ENCODE measurements at places on chromosomes 6 and 20. TPM values are rescaled to one million over a fixed set of nuclear protein-coding genes. Genes with fewer than 3 reads are reported as not detected.

GRCh38 chr6:94510877-94511276 lies 1066.5 kb upstream of the MANEA start:
- DNase-seq, result peak; percentile 55

GRCh38 chr6:52517502-52518278 lies 59.2 kb downstream of the TRAM2 start:
- DNase-seq, result peak; percentile 90

DNA sequence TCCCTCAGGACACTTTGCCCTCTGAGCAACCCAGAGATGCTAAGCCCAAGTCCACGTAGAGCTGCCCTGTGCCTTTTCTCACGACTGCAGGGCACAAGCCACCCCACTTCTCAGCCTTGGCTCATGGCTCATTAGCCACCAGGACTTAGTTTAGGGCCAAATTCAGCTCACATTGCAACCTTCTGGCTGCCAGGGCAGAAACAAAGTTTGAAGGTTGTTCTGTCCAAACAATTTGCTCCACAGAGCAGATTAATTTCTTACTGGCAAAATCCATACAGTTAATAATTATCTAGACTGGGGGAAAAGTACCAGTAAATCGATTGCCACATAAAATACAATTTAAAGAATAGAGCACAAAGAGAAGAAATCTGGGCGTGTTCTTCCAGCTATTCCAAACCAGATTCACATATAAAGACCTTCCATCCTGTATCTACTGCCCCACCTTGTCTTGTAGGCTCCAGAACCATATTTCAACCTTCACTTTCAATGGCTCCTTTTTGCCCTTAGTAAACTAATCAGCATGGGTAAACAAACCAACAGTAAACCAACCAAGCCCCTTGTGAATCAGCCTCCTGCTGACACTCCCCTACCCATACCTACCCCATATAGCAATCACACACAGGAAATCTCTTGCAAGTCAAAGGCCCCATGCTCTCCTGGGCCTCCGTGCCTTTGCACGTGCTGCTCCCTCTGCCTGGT lies 101.9 kb downstream of the QRSL1 start:
- DNase-seq, result no peak

DNA sequence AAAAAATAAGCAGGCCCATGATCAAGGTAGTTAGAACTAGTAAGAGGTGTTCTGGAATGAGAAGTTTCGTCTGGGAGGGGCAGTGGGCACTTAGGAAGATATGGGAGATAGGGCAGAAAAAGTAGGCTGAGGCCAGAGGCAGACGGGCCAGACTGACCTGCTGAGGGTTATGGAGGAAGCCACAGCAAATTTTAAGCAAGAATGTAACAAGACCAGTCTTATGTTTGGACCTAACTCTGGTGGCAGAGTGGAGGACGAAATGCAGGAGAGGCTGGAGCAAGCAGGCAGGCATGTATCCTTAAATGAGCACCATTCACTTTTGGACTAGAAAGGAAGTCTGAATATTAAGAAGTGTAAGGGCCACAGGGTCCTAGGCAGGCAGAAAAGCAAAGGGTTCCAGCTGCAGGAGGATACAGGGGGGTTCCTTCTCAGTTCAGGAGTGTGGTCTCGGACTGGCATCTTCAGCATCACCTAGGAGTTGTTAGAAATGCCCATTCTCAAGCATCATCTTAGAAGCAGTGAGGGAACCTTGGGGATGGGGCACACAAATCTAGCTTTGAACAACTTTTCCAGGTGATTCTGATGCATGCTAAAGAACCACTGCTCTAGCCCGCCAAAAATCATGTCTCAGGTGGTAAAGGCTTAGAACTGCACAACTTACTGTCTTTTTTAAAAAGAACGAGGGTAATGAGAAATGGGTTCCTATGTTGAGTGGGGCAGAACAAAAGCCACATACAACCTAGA lies 1.7 kb upstream of the DSTN start:
- no peak for DNase-seq

- DNase-seq, result no peak
Observed at GRCh38 chr6:127570739-127571389, 6.1 kb upstream of the C6orf58 start.

DNA sequence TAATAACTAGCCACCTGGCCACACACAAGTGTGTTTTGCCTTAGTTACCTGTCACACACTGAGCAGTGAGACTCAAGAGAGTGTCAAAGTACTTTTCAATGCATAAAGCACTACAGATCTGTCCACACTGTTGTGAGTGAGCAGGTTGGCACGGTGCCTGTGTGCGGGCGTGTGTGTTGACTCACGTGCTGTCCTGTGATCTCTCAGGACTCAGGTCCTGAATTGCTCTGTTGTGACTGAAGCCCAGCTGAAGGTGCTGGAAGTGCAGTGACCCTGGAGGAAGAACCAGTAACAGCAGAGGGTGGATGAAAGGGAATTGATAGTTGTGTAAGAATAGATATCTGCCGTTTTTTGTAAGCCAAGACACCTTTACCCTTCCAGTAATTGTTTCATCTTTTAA lies 18.3 kb downstream of the SLC16A10 start:
- peak; percentile 81 for DNase-seq

DNA sequence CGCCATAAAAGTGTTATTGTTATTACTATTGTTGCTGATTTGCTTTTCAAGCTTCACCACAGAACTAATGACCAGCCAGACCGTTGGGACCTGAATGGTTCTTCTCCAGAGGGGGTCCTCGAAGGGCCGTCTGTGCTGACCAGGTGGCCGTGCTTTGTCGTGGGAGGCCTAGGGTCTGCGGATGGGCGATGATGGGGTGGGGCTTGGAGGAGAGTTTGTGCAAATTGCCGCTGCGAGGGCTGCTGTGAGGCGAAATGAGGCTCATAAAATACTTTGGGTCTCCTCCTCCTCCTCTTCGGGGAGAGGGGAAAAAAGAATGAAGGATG lies 6.0 kb upstream of the ZBTB22 start:
- DNase-seq, result no peak

GRCh38 chr6:146635165-146635564 lies 36.4 kb downstream of the ADGB start:
- no peak for DNase-seq

DNA sequence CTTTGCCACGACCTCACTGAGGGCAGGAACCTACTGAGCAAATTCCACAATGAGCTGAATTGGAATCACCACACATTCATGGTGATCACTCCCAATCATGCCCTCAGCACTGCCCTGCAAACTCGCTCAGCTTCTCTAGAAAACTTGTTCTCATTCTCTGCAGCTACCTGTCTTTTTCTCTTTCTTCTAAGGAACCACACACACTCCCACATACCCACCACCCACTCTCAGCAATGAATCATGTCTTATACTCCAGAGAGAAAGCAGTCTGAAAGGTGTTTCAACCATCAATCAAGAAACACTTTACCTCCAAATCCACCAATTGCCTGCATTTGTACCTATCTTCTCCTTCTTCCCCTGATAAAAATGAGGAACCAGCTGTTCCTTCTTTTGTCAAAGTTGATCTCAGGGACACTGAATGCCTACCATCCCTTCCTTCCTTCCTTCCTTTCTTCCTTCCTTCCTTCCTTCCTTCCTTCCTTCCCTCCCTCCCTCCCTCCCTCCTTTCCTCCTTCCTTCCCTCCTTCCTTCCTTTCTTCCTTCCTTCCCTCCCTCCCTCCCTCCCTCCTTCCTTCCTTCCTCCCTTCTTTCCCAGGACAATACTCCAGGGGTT lies 84.6 kb upstream of the SGK1 start:
- DNase-seq, result no peak

GRCh38 chr20:63349516-63349895 lies 11.6 kb downstream of the CHRNA4 start:
- DNase-seq, result no peak

DNA sequence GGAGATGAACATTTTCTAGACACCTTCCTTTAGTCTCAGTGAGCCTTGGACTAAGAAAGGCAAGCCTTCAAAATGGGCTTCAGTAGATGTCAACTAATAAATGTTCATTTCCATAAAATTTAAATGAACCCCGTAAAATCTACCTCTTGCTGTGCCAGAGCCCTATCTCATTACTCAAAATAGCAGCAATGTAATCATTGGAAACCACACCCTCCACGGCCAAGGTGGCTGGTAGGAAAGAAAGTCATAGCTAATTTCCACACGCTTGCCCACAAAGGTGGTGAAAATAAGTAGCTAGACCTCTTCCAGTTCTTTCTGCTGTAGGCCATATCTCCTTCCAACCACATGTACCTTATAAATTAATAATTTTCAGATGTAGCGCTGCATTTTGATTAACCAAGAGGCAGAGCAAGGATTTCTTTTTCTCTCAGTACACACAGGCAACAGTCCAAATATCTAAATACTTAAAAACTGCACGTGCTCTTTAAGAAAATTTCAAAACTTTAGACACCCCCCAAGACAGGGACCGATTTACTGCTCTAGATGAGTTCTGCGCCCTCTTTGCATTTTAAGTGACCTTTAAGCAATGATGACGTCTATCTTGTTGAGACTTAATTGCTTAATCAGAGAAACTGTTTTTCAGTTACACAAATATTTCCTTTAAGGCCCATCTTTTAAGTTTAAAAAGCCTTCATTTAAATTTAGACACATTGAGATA lies 290.8 kb downstream of the ZNF217 start:
- DNase-seq, result no peak

DNA sequence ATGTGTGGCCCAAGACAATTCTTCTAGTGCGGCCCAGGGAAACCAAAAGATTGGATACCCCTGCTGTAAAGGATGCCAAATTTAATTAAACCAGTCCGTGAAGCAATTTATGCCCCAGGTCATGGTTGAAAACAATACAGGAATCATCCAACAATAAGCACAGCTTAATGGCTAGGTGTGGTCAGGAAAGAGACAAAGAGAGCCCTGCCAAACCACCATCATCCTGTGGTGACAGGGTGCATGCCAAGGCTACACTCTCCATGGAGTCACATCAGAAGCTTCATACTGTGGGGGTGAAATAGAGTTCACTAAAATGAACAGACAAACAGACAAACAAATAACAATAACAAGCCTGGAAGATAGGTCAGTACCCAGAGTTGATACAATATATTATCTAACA lies 62.7 kb downstream of the DZANK1 start:
- no peak for DNase-seq

GRCh38 chr6:111686249-111686931 lies 80.7 kb upstream of the TRAF3IP2 start:
- no peak for DNase-seq

DNA sequence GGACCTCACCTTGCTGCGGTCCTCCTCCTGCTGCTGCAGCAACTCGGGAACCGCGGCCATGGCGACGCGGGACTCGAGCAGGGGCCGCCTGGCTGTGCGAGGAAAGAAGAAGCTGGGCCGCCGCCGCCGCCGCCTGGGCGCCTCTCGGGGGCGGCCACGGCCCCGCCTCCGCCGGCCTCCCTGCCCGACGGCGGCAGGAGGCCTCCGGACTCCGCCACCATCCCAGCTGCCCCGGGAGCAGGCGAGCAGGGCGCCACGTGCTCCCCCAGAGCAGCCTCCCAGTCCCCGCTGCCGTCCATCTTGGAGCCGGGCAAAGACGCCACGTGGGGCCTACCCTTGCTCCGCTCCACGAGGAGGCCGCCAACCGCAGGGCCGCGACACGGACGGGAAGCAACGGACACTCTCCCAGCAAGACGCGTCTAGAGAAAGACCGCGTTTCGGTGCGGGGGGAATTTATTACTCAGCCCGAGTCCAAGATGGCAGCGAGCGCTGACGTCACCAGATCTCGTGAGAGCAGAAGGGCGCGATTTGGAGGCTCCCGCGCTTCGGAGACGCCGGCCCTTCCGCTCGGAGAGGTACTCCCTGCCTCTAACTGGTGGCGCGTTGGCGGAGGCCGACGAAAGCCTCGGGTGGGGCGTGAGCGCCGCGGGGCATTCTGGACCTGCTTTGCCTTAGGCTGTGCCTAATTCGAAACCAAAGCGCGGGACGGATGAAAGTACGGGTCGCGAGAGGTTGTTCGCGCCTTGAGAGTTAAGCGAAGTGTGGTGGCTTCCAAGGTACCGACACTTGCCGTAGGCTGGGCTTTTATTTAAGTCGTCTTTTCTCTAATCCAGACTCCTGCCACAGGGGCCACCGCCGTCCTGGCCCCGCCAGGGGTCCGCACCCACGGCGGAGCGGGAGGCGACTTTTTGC lies at the start of the genes MGME1 and SNX5:
Gene MGME1 (plus strand): TSS at position 653 of the 912 bp plus-strand sequence. CDS start 842 bp downstream, outside the sequence.
Gene SNX5 (minus strand): TSS at position 429 of the 912 bp plus-strand sequence. CDS start 369 bp downstream, at position 60.
- DNase-seq, result peak; percentile 100

DNA sequence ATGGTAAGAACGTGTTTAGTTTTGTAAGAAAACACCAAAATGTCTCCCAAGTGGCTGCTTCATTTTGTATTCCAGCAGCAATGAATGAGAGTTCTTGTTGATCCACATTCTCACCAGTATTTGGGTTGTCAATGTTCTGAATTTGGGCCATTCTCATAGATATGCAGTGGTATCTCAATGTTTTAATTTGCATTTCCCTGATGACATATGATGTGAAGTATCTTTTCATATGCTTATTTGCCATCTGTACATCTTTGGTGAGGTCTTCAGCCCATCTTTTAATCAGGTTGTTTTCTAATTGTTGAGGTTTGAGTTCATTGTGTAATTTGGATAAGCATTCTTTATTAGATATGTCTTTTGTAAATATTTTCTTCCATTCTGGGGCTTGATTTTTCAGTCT lies 436.8 kb upstream of the IRAK1BP1 start:
- no peak for DNase-seq

GRCh38 chr6:144718431-144718830 lies 433.3 kb downstream of the UTRN start:
- DNase-seq, result no peak

DNA sequence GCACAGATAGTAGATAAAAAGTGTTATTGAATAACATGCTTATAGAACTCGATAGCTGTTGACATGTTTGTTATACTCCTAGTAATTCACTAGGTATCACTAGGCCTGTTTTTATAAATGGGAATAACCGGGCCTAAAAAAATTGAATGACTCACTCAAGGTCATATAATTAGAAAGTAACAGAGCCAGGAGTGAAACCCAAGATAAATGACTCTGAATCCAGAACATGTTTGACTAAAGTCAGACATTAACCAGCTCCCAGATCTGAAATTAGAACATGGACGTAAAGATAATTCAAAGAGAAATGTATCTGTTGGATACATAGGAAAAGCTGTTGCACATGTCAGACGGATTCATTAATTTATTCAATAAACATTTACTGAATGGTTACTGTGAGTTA lies 26.9 kb downstream of the RGS17 start:
- no peak for DNase-seq

DNA sequence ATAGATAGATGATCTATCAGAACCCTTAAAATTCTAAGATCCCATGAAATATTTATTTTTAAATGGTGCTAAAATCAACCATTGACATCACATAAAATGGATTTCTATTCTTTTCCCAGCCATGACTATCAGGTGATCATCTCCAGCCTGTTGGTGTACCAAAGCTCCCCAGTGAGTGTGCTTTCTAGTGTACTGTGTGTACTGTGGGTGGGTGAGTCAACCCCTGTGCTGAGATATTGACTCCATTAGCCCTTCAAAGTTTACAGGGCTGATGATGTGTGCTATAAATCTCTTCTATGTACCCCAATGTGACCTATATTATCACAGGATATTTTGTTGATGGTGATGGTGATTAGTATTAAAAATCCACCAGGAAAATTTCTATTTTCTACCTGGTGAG lies 344.6 kb downstream of the MMUT start:
- DNase-seq, result no peak

PNLDC1 gene
- polyA plus RNA-seq, result 0.04 TPM

PTK6 gene
- polyA plus RNA-seq, result not detected

L3MBTL1 gene
- polyA plus RNA-seq, result 1.3 TPM

NCOA5 gene
- 11.9 TPM for polyA plus RNA-seq

SLC22A3 gene
- polyA plus RNA-seq, result 0.61 TPM

GPSM3 gene
- 2.9 TPM for polyA plus RNA-seq

IYD gene
- polyA plus RNA-seq, result not detected

BPIFB2 gene
- polyA plus RNA-seq, result not detected

BMP2 gene
- polyA plus RNA-seq, result 0.91 TPM

CD40 gene
- 4.7 TPM for polyA plus RNA-seq

HLA-C gene
- polyA plus RNA-seq, result 182 TPM

COL19A1 gene
- polyA plus RNA-seq, result 0.69 TPM

CMTR1 gene
- 16.3 TPM for polyA plus RNA-seq

PRR18 gene
- 0.08 TPM for polyA plus RNA-seq
